ENCODE measurements at places on chromosomes 5 and 9.

GRCh38 chr5:54296386-54296785 lies 14.0 kb downstream of the ARL15 start:
- peak; percentile 63 for DNase-seq

GRCh38 chr5:1772634-1773033 lies 27.0 kb downstream of the MRPL36 start:
- DNase-seq: no peak

GRCh38 chr5:173529861-173530260 lies 86.6 kb downstream of the BOD1 start:
- no peak for DNase-seq

DNA sequence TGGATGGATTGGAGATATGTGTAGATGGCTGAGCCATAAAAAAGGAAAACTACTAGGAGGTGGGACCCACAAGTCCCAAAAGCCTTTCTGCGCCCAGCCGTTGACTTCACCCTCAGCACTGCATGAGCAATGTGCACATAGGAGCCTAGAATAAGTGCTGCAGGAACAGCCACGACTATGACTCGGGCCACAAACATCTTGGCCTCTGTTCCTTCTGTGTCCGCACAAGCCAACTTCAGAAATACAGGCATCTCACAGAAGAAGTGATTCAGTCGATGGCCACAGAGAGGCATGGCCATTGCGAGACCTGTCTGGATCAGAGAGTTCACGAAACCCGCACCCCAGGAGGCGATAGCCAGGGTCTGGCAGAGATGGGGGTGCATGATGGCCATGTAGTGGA lies 587 bp downstream of the OR2Y1 start:
- no peak for DNase-seq

DNA sequence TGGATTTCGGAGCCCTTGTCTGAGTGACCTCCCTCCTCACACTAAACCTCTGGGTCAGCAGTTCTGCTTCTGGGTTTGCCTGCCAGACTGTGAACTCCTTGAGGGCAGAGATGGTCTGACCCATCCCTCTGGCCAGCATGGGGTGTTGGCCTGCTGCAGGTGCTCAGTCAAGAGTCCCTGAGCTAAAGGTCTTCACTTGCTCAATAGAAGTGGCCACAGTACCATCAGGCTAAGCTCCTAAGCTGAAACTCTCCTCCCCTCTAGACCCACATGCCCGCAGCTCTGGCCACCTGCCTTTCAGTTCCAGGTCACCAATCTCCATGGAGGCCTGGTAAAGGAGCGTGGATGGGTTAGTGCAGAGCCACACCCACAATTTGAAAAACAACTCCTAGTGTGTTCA lies 316.6 kb downstream of the SPOCK1 start:
- no peak for DNase-seq

DNA sequence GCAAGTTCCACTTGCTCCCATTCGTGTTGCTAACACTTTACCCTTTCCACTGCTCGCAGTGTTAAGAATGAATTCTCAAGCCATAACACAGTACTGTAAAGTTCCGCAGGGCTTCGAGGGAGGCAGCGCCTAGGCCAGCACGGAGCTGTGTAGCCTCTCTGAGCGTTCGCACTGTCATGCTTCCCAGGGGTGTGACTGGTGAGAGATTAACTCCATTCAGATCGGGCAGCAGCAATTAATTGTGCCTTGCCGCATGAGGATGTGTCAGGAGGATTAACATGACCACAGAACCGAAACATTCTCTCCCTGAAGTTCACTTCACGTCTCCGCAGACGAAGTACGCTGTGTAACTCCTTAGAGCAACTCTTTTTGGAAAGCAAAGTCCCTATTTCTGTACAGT lies 23.2 kb downstream of the ZBTB34 start:
- no peak for DNase-seq
